ENCODE measurements at places on chromosomes 4 and X.

GRCh38 chrX:11770320-11770719 is 12.3 kb downstream of the MSL3 start:
- DNase-seq = peak; percentile 68

DNA sequence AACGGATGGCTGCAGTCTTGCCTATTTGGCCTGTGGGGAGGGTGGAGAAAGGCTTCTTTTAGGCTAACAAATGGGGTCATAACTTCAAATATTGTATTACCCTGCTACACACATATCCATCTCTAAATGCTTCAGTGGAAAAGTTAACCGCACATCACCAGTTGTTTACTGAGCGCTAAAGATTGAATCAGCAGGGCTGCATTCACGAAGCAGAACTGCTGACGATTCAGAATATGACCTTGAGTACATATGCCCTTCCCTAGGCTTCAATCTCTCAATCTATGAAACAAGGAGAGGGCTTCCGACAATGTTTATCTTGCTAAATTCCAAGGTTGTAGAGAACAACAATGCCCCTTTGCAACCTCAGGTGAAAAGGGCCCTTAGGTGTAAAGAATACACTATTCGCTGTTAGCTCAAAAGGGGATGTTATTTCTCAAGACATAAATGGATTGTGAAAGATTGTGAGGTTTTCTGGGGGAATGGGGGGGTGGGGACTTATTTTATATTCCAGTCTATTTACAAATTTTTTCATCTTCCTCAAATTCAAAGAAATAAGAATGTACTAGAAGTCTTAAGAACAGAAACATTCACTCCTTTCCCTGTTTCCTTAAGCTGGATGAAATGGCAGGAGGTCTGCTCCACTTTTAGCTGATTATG is 2.6 kb upstream of the ATP6AP2 start:
- no peak for DNase-seq

DNA sequence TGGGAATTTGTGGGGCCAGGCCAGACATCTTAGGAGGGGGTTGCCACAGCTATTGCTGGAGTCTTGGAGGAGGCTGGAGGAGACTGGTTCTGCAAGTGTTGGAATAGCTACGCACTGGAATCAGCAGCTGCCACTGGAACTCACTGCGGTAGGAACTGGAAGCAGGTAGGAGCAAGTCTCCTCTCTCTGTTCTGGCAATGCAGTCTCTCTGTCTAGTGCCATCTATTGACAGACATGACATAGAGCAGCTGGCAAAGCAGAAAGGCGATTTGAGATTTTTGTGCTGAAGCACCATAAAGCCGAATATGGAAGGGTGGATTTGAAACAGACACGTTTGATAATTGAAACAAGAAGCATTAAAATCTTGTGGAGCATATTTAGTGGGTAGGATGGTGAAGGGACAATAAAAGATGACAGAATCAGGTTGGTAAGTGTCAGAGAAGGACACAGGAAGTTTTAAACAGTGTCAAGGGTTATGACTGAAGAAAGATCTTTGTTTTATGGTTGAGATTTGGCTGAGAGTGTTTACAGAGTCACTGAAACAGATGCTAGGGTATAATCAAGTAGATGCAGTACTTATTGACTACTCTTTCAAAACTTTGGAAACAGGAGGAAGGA is 23.5 kb upstream of the SYNPO2 start:
- DNase-seq = peak; percentile 68

- no peak for DNase-seq
These were observed 60.8 kb upstream of the CT45A1 start for GRCh38 chrX:135652602-135653001.

GRCh38 chr4:139919521-139919920 is 234.5 kb downstream of the MAML3 start:
- peak; percentile 79 for DNase-seq

DNA sequence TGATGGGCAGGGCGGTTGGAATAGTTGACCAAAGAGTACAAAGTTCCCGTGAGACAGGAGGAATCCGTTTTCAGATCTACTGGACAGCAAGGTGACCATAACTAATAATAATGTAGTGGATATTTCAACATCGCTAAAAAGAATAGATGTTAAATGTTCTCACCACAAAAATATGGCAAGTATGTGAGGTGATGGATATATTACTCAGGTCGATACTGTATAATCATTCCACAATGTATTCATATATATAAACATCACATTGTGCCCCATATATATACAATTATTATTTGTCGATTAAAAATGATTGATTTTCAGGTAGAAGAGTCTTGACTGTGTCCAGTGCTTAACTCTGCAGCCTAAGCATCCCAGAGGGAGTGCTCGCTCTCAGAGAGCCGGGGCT is 141.6 kb upstream of the TENM3 start:
- DNase-seq = no peak

- DNase-seq = no peak
These were observed 25.6 kb upstream of the PLS3 start for GRCh38 chrX:115535421-115535820.

DNA sequence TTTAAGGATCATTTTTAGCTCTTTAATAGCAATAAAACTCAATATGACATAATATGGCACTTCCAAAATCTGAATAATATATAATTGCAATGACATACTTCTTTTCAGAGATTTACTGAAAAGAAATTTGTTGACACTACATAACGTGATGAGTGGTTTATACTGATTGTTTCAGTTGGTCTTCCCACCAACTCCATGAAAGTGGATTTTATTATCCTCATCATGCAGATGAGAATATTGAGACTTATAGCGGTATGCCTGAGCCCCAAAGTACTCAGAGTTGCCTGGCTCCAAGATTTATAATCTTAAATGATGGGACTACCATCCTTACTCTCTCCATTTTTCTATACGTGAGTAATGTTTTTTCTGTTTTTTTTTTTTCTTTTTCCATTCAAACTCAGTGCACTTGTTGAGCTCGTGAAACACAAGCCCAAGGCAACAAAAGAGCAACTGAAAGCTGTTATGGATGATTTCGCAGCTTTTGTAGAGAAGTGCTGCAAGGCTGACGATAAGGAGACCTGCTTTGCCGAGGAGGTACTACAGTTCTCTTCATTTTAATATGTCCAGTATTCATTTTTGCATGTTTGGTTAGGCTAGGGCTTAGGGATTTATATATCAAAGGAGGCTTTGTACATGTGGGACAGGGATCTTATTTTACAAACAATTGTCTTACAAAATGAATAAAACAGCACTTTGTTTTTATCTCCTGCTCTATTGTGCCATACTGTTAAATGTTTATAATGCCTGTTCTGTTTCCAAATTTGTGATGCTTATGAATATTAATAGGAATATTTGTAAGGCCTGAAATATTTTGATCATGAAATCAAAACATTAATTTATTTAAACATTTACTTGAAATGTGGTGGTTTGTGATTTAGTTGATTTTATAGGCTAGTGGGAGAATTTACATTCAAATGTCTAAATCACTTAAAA is 15.3 kb downstream of the ALB start:
- DNase-seq = no peak

DNA sequence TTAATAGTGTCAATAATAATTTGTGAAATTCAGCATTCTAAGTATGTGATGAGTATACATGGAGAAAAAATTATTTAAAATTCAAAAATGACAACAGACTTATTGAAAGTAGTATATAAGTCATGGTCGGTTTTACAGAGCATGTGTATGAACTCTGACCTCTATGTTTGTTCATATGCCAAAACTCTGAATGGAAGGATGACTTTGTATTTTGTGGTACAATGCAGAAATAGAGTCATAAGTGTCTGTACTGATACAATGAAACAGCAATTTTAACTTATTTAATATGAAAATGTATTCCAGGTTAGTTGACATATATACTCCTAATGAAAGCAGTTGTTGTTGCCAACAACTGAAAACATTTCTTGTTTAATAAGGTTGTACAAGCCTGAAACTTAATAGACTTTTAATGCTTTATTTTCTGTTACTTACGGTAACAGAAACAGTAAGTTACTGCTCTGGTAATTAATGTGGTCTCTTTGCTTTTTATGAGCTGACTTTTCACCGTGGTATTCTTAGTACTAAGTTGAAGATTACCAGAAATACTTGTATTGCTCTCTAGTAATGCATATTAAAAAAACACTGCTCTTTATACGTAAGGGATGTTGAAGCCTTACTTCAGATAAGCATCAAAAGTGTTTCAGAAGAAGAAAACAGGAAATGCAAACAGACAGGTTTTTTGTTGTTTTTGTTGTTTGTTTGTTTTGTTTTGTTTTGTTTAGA is 1.9 kb downstream of the UBE2K start:
- peak; percentile 63 for DNase-seq

DNA sequence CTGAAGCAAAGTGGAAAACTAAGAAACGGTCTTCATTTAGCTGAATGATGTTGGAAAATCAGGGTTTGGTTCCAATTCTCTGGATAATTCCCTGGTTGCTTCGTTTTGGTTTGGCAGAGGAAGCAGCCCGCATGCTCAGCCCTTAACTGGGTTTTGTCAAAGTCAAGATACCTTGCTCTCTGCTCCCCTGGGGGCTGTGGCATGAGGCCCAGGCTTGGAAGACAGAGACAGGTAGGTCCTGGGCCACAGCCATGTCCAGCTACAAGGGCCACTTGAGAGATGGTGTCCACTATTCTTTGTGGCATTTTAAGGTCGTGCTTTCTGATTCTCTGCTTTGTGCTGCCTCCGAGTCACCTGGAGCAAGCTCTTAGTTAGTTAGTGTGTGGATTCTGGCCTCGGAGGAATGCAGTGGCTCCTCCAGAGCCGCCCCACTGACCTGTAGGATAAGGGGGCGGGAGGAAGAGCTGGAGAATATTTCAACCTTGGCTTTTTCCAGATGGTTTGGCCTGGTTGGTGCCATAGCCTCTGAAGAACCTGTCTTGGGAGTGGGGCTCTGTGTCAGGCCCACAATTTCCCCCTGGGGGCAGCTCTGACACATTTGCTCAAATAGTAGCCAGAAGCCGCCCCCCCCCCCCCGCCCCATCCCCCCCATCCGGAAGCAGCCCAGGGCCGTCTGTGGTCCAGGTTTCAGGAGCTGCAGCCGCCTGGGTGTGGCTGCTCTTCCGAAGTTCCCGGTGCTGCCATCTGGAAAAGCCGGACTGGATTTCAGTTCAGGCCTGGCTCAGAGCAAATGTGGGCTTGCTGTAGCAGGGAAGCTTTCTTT is 147.1 kb downstream of the NHS start:
- DNase-seq = peak; percentile 36

DNA sequence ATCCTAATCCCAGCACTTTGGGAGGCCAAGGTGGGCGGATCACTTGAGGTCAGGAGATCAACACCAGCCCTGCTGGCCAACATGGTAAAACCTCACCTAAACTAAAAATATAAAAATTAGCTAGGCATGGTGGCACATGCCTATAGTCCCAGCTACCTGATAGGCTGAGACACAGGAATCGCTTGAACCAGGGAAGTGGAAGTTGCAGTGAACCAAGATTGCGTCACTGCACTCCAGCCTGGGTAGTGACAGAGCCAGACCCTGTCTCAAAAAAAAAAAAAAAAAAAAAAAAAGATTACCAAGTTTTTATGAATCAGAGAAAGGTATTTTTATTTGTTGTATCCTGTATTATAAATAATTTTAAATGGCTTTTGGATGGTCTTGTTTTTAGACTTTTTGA is 15.1 kb downstream of the TRAPPC11 start:
- no peak for DNase-seq

GRCh38 chrX:101677028-101677427 is 17.4 kb upstream of the ARMCX2 start:
- DNase-seq = no peak

Measured in cardiac fibroblast (primary cell).